CD8-positive, alpha-beta T cell (primary cell): ENCODE measurements at places on chromosomes 12 and 14.
A peak's percentile ranks its signal among the peaks of the same experiment; 100 is the strongest.

GRCh38 chr12:52022841-52023181 lies 16.1 kb downstream of the TAMALIN start:
- DNase-seq: no peak

GRCh38 chr12:50665170-50665569 lies 98.7 kb upstream of the ATF1 start:
- no peak for DNase-seq

GRCh38 chr12:2583091-2583497 lies 211.7 kb upstream of the FKBP4 start:
- DNase-seq: no peak

DNA sequence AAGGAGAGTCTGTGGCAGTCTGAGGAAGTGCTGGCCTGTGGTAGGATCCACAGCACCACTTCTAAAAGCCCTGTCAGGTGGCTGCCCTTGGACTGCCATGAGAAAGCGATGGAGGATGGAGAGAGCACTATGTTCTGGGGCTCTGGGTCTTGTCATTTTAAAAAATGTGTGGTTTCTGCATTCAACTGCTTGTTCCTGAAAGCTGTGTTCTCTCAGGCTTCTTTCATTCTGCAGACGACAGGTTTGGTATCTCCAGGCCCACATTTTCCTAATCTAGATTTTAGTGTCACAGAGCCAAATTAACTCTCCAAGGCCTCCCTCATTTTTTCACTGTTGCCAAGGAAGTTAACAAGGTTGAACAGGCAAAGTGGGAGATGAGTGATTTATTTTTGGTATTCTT lies 10.5 kb downstream of the OVCH1 start:
- no peak for DNase-seq

- DNase-seq: no peak
Observed at GRCh38 chr12:24036438-24037216, 87.2 kb upstream of the SOX5 start.

GRCh38 chr14:95088665-95089064 lies 68.7 kb downstream of the DICER1 start:
- no peak for DNase-seq

DNA sequence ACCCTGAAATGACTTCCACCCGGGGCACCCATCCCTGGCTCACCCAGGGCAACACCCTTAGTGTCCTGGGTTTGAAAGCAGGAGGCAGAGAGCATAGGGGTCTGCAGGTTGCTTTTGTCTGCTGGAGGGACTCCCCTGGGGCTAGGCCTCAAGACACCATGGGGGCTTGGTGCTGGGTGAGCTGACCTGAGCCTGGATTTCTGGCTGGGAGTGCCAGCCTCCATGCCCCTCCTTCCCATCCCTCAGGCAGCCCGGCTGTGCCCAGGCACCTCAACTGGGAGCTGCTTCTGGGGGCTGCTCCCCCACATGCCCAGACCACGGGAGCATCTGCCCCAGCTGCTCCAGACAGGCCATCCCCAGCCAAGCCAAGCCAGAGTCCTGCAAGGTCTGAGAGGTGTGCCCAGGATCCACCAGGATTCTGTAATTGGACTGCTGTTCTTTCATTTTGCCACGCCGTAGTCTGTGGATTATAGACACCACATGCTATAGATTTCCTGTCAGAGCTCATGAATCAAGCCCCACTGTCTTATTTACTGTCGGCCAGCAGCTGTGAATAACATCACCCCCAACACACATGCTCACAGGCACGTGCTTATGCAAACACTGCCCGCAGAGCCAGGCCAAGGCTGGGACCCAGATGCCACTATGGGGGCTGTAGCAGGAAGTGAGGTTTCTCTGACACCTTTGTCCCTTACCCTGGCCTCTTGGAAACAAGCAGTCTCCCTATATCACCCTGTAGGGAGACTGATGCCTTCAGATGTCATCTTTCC lies 29.4 kb upstream of the ESRRB start:
- no peak for DNase-seq

GRCh38 chr12:114614040-114614439 lies 69.9 kb downstream of the TBX3 start:
- no peak for DNase-seq

DNA sequence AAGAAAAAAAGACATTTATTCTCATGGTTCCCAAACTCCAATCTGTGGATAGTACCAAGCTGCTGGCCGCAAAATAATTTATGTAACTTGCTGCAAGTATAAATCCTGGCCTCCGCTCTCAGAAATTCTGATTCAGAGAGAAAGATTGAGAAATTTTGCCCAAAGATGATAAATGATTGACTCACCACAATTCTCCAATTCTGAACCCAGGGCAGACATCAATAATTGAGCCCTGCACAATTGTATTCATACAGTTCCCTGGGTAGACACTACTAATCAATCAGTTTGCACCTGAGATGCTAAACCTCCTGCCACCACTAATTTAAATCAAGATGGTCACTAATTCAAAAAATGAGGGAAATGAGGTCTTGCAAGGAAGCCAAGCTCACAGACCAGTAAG lies 38.2 kb downstream of the TRPV4 start:
- no peak for DNase-seq

GRCh38 chr14:53153702-53154112 lies 584 bp upstream of the DDHD1 start:
- no peak for DNase-seq

GRCh38 chr14:102951799-102952198 lies 29.3 kb downstream of the AMN start:
- DNase-seq: no peak

DNA sequence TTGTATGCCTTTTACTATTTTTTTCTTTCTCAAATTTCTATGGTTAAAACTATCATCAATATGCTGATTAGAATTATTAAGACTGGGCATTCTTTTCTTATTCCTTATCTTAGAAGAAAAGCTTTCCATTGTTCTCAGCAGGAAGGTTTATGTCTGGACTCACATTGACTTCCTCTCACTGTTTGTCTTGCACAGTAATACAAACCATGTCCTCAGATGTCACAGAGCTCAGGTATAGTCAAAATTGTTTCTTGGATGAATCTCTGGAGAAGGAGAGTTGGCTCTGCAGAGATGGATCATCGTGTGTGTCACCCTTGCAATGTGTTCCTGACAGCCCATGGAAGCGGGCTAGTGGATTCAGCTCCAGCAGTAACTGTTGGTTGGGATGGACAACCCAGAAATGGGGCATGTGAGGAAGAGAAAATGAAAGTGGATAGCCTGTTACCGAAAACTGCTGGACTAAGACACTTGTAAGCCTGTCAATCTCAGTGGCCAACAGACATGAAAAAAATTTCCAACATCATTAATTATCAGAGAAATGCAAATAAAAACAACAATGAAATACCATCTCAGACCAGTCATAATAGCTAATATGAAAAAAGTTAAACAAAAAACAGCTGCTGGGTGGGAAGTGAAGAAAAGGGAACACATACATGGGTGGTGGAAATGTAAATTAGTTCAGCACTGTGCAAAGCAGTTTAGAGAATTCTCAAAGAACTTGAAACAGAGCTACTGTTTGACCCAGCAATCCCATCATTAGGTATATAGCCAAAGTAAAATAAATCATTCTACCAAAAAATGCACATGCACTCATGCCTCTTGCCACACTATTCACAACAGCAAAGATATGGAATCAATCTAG lies 967.8 kb downstream of the TMEM121 start:
- DNase-seq: no peak

- DNase-seq: no peak
Observed at GRCh38 chr14:101098641-101099040, 195.1 kb upstream of the RTL1 start.

DNA sequence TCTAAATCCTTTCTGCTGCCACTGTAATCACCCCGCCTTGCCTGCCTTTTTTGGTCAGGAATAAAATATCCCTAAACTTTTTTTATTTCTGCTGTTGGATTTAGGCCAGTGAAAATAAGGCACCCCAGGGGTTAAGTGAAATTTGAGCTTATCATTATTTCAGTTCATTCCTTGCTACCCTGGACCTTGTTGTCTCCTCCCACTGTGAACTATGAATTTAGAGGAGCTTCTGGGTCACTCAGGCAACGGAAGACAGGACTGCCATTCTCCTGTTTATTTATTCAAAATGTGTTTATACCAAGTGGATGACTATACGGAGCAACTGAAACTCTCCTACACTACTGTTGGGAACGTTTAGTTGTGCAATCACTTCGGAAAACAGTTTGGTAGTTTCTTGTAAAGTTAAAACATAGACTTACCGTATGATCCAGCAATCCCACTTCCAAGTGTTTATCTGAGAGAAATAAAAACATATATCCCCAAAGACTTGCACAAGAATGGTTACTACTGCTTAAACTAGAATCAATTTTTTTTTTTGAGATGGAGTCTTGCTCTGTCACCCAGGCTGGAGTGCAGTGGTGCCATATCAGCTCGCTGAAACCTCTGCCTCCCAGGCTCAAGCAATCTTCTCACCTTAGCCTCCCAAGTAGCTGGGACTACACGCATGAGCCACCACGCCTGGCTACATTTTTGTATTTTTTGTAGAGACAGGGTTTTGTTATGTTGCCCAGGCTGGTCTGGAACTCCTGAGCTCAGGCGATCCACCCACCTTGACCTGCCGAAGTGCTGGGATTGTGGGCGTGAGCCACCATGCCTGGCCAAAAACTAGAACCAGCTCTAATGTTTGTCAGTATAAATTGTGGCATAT lies 2.3 kb upstream of the TRAFD1 start:
- no peak for DNase-seq

GRCh38 chr14:28759653-28760313 lies 6.8 kb upstream of the FOXG1 start:
- no peak for DNase-seq

GRCh38 chr14:51818748-51819380 lies 41.5 kb upstream of the GNG2 start:
- DNase-seq: no peak

DNA sequence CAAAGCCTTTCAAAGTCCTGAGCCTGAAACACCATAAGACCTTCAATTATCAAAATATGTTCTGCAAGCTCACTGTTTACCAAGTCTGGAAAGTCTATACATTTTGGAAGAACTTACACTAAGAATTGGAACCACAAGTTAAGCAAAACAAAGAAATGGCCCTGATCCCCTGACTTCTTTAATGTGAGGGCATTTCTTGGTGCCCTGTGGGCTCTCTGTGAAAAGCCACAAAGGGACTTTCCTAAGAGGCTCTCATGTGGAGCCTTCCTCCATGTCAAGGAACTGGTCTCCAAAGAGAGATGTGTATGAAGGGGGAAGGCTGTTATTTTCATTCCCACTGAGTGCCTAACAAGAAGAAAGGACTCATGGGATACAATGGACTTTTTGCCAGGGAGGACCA lies 13.5 kb upstream of the MYH6 start:
- DNase-seq: no peak

- DNase-seq: peak; percentile 63
Observed at GRCh38 chr12:52358575-52359350, 8.5 kb downstream of the KRT85 start.
